Neural crest cell (in vitro differentiated cells): ENCODE measurements at places on chromosomes 3 and 15. TPM values are rescaled to one million over a fixed set of nuclear protein-coding genes. Genes with fewer than 3 reads are reported as not detected.

DNA sequence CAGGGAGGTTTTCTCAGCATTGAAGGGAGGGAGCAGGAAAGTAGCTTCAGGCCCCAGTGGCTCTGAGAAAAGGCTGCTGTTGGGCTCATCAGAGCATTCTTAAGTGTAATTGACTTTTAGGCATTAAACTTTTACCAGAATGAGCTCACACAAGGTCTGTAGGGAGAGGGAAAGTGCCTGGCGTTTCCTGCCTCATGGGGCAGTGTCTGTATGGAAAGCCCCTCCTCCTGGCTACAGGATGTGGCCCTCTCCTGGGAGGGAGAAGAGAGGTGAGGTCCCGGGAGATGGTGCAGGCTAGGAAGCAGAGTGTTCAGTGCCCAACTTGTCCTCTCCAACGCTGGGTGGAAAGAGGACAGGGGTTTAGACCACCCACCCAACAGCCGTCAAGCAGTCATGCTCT, 21.3 kb upstream of the SCN10A start:
- H3K4me1 ChIP-seq, result peaks cover 31% of the 10 kb centered on the region
- DNase-seq, result no peak
- H3K27me3 ChIP-seq, result peaks cover 7% of the 10 kb centered on the region
- H3K27ac ChIP-seq, result no peak overlapping the region
- H3K36me3 ChIP-seq, result peaks cover 2% of the 10 kb centered on the region

Gene CTXN2
- total RNA-seq, result 0.18 and 0.26 TPM in 2 replicates

Gene SCG5
- 25.1 and 28.9 TPM in 2 replicates for total RNA-seq

DNA sequence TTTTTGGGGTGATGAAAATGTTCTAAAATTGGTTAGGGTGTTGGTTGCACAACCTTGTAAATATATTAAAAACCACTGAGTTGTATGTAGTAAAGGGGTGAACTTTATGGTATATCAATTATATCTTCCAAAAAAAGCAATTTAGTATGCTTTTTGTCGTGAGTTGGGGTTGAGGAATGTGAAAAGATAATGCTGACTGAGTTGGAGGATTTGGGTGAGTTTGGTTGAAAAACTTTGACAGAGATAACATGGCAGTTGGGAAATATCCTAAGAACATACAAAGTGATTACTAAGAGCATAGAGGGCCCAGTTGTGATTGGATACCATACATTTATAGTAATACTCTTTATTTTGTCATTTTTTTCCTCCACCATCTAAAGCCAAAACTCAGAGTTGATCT, 33.6 kb downstream of the HMG20A start:
- H3K4me1 ChIP-seq, result peaks cover 17% of the 10 kb centered on the region
- peaks cover 22% of the 10 kb centered on the region for H3K36me3 ChIP-seq
- DNase-seq, result no peak
- no peak overlapping the region for H3K27ac ChIP-seq
- H3K4me3 ChIP-seq, result no peak overlapping the region

GRCh38 chr3:109804697-109805096, 467.4 kb upstream of the DPPA4 start:
- H3K36me3 ChIP-seq, result no peaks in the 10 kb centered on the region
- no peaks in the 10 kb centered on the region for H3K27me3 ChIP-seq
- no peak for DNase-seq
- H3K27ac ChIP-seq, result no peak overlapping the region
- no peak overlapping the region for H3K4me3 ChIP-seq

- no peak for DNase-seq
- no peak overlapping the region for H3K27ac ChIP-seq
- H3K36me3 ChIP-seq, result no peaks in the 10 kb centered on the region
- no peaks in the 10 kb centered on the region for H3K27me3 ChIP-seq
Measured at GRCh38 chr3:144363856-144364255, 392.2 kb downstream of the DIPK2A start.

DNA sequence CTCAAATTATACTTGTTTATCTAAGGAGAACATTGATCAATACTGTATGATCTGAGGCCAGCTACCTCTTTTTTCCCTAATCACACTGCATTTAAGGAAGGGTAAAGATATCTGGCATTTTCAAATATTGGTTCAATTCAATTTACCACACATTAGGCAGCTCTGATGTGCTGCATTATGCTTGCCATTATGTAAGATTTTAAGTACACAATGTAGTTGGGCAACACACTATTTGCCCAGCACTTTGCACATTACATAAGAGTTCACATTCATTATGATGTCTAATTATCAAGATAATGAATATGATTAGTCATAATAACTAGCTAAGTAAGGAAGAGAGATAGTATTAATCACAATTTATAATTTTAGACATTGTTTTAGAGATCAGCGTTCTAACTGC, 196.3 kb downstream of the BCHE start:
- no peak overlapping the region for H3K4me3 ChIP-seq
- DNase-seq, result no peak
- H3K27ac ChIP-seq, result no peak overlapping the region
- no peaks in the 10 kb centered on the region for H3K36me3 ChIP-seq

Gene THPO
- 0.55 and 0.98 TPM in 2 replicates for total RNA-seq

DNA sequence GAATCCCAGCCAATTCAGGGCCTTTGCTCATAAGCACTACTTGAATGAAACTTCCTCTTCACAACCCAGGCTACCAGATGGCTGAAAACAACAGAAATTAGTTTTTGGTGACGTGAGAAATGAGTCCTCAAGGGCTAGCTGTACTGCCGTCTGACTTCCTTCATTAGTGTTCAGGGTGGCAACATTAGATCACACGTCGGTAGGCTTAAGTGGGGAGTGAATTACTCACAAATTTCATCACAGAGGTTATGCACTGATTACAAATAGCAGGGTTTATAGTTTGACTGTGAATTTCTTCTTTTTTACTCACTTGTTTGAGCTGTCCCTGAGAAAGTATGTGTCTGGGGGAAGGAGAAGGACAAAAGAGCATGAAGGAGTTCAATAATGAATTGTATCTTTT, 397.2 kb downstream of the GAP43 start:
- H3K27ac ChIP-seq, result no peak overlapping the region
- H3K36me3 ChIP-seq, result no peaks in the 10 kb centered on the region
- H3K4me3 ChIP-seq, result no peak overlapping the region
- H3K27me3 ChIP-seq, result no peaks in the 10 kb centered on the region
- DNase-seq, result no peak
- peaks cover 13% of the 10 kb centered on the region for H3K4me1 ChIP-seq

DNA sequence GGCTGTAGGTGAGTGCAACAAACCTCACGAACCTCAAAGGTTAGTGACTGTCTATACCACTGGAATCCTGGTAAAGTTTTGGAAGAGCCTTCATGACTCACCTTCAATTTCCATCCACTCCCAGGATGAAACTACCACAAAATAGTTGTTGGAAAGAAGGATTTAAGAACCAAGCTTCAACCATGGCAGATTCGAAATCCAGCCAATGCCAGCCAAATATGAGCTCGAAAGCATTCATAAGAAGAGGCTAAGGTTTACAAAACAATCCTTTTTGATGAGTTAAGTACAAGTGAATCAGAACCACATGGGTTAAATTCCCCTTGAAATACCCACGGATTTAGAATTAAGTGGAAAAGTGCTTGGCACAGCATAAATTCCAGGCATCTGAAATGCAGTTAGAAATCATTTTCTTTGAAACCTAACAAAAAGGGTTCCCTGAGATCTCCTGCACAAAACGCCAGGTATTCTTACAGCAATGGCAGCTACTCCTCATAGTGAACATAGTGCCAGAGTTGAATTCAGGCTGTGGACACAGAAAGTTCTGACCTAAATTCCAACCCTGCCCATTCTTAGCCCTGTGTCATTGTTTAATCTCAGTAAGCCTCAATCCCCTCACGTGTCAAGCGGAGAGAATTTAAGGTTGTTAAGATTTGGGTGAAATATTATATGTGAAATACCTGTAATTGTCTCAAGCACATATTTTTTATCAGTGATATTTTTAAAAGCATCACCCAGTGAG, 89.2 kb downstream of the FBN1 start:
- no peak overlapping the region for H3K4me3 ChIP-seq
- H3K4me1 ChIP-seq, result no peaks in the 10 kb centered on the region
- H3K36me3 ChIP-seq, result no peaks in the 10 kb centered on the region
- H3K27me3 ChIP-seq, result no peaks in the 10 kb centered on the region

- H3K4me1 ChIP-seq, result peaks cover 10% of the 10 kb centered on the region
- no peak overlapping the region for H3K4me3 ChIP-seq
- DNase-seq, result no peak
- no peaks in the 10 kb centered on the region for H3K27me3 ChIP-seq
- H3K27ac ChIP-seq, result peak overlapping the region; percentile 84
- peaks cover 38% of the 10 kb centered on the region for H3K36me3 ChIP-seq
Measured at GRCh38 chr15:29003191-29003839, 117.5 kb downstream of the APBA2 start.

Gene ADIPOQ
- total RNA-seq, result not detected in 2 replicates

DNA sequence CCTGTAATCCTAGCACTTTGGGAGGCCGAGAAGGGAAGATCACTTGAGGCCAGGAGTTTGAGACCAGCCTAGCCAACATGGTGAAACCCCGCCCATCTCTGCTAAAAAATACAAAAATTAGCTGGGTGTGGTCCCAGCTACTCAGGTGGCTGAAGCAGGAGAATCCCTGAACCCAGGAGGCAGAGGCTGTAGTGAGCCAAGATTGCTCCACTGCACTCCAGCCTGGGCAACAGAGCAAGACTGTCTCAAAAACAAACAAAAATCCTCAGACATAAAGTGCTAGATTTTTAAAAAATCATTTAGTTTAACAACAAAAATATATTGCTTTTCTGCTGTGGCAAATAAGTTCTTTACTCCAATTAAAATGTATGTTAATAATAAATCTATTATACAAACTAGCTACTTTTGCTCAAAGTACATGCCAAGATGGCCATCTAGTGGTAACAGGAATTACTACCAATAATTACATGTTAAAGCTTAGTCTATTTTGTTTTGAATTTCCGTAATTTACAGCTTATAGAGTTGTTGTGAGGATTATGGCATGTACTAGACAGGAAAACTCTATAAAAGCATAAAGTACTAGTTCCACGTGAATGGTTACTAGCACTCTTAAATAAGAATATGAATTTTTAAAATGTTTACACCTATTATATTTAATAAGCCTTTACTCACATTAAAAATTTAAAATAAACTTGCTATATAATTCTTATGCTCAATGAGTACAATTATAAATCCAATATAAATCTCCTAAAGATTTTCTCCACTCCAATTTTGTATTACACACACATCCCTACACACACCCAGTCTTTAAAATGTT, 39.0 kb downstream of the GABPB1 start:
- no peak for DNase-seq
- no peak overlapping the region for H3K4me3 ChIP-seq
- no peaks in the 10 kb centered on the region for H3K27me3 ChIP-seq
- H3K27ac ChIP-seq, result no peak overlapping the region
- peaks cover 4% of the 10 kb centered on the region for H3K4me1 ChIP-seq
